Spinal cord (tissue), 10 donors: ENCODE measurements at places on chromosomes 7 and 10.

- no peaks in the 10 kb centered on the region for H3K36me3 ChIP-seq
- H3K27ac ChIP-seq: no peak overlapping the region
- H3K27me3 ChIP-seq: no peaks in the 10 kb centered on the region
- no peaks in the 10 kb centered on the region for H3K4me1 ChIP-seq
- no peak overlapping the region for H3K4me3 ChIP-seq
Observed at GRCh38 chr7:148209643-148210190, 380.8 kb upstream of the C7orf33 start.

DNA sequence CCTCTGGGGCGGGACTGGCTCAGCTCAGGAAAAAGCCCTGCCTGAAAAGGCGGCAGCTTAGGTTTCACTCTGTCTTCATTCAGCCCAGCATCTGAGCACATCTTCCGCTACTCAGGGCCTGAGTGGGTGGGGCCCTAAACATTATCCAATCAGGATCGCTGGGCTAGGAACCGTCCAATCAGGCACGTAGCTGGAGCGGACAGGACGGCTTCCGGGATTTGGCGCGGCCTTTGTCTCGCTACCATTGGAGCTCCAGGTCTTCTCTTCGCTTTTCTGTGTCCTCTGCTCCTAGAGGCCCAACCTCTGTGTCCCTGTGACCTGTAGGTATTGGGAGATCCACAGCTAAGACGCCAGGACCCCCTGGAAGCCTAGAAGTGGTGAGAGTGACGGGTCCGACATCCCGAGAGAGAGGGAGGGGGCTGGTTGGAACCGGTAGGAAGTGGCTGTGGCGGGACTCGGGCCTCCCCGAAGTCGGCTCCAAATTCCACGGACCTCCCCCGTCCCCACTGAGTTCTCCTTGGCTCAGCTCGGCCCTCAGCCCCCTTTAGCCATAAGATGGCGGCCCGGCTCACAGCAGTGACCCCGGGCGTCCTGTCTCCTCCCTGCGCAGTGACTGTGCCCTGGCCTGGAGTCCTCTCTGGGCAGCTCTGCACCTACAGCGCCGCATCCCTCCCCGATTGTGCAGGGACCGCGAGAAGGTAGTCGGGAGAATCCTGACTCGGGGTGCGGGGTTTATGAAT, 99.1 kb downstream of the ZNF680 start:
- H3K27ac ChIP-seq: no peak overlapping the region
- H3K27me3 ChIP-seq: no peaks in the 10 kb centered on the region
- H3K36me3 ChIP-seq: no peaks in the 10 kb centered on the region
- no peak overlapping the region for H3K4me3 ChIP-seq

GRCh38 chr10:105347487-105347886, 706.4 kb downstream of the SORCS3 start:
- H3K36me3 ChIP-seq: no peaks in the 10 kb centered on the region
- H3K27me3 ChIP-seq: no peaks in the 10 kb centered on the region
- DNase-seq: no peak
- H3K4me3 ChIP-seq: no peak overlapping the region
- H3K4me1 ChIP-seq: no peaks in the 10 kb centered on the region

DNA sequence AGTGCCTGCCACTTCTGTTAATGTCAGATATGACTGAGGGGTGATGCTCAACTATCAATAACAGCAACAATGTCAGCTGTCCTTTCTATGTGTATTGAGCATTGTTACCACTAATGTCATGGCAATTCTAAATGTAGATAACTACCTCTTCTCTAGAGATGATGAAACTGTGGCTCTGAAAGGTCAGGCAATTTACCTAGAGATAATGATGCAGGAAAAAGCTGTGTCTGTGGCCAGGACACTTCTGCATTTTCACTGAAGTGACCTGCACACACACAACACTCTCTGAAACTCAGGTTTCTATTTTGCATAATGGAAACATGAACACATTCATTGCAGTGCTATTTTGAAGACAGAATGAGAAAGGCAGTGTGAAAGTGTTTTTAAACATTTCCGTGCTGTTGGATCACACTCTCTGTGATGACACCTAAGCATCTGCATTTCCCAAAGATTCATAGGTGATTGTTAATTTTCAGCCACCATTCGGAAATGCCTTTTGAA, 148.2 kb downstream of the KCND2 start:
- H3K4me1 ChIP-seq: no peaks in the 10 kb centered on the region
- no peak overlapping the region for H3K4me3 ChIP-seq
- no peak for DNase-seq
- no peak overlapping the region for H3K27ac ChIP-seq
- no peaks in the 10 kb centered on the region for H3K27me3 ChIP-seq
- no peaks in the 10 kb centered on the region for H3K36me3 ChIP-seq

DNA sequence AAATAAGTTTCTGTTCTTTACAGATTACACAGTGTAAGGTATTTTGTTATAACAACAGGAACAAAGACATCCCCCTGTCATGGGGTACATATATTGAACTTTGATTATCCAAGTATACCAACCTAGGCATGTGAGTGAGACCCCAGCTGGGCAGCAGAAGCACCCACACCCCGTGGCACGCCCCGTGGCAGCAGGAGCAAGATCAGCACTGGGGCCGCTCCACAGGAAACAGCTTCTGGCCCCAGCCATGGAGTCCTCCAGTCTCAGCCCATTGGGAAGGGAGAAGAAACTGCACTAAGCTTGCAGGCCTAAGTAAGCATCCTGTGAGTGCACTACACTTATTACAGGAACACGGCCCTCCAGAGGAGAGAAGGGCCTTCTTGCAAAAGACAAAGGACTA, 24.2 kb upstream of the TMEM72 start:
- no peak for DNase-seq
- peaks cover 9% of the 10 kb centered on the region for H3K4me1 ChIP-seq
- H3K4me3 ChIP-seq: no peak overlapping the region
- no peaks in the 10 kb centered on the region for H3K36me3 ChIP-seq

- H3K27ac ChIP-seq: no peak overlapping the region
- H3K27me3 ChIP-seq: no peaks in the 10 kb centered on the region
- no peak for DNase-seq
- H3K4me1 ChIP-seq: no peaks in the 10 kb centered on the region
Observed at GRCh38 chr10:113214331-113214730, 264.3 kb downstream of the TCF7L2 start.
